ENCODE measurements at places on chromosomes 11 and 22. TPM values are rescaled to one million over a fixed set of nuclear protein-coding genes. Genes with fewer than 3 reads are reported as not detected.

The CFAP300 gene
- not detected for total RNA-seq

The DPAGT1 gene
- 79.4 TPM for total RNA-seq

The ABCG4 gene
- total RNA-seq, result 0.07 TPM

The C11orf24 gene
- 38.0 TPM for total RNA-seq

The RASSF10 gene
- total RNA-seq, result not detected

The RASL10A gene
- 0.64 TPM for total RNA-seq

The CSRP3 gene
- not detected for total RNA-seq

The NRGN gene
- total RNA-seq, result 5.4 TPM

The CELSR1 gene
- total RNA-seq, result 0.37 TPM

The CASP5 gene
- not detected for total RNA-seq

The TMEM25 gene
- total RNA-seq, result 14.1 TPM

The OR51M1 gene
- not detected for total RNA-seq

The MRGPRX2 gene
- 0.12 TPM for total RNA-seq

The CDK2AP2 gene
- total RNA-seq, result 97.9 TPM

The MS4A15 gene
- total RNA-seq, result not detected

The ACTN3 gene
- total RNA-seq, result 0.07 TPM

The PATE3 gene
- total RNA-seq, result not detected

The OTOG gene
- total RNA-seq, result not detected

The SPECC1L gene
- 41.9 TPM for total RNA-seq

The F2 gene
- not detected for total RNA-seq

The MOGAT2 gene
- not detected for total RNA-seq

The PAX6 gene
- total RNA-seq, result not detected

The EIF3M gene
- total RNA-seq, result 348 TPM

The SERPING1 gene
- 0.28 TPM for total RNA-seq

The KRTAP5-11 gene
- not detected for total RNA-seq

The TRIM51 gene
- total RNA-seq, result not detected

The PGR gene
- total RNA-seq, result not detected

The RBMXL2 gene
- total RNA-seq, result not detected

The OR4C13 gene
- total RNA-seq, result not detected

The CALCA gene
- total RNA-seq, result not detected

The INS gene
- total RNA-seq, result not detected

The MEI1 gene
- 14.2 TPM for total RNA-seq

The PATE2 gene
- not detected for total RNA-seq

The MAJIN gene
- total RNA-seq, result not detected

The CD3G gene
- 145 TPM for total RNA-seq

The AASDHPPT gene
- 45.7 TPM for total RNA-seq

The TMEM191C gene
- total RNA-seq, result 0.54 TPM

The KCNK4 gene
- 0.23 TPM for total RNA-seq

The CRY2 gene
- total RNA-seq, result 22.1 TPM

The MMP11 gene
- 0.70 TPM for total RNA-seq

The OR4S1 gene
- not detected for total RNA-seq

The SAA1 gene
- total RNA-seq, result not detected

The FGF4 gene
- total RNA-seq, result not detected

The B4GALNT4 gene
- 4.1 TPM for total RNA-seq

The MRGPRE gene
- not detected for total RNA-seq

The P2RX6 gene
- total RNA-seq, result not detected

The SCO2 gene
- total RNA-seq, result 5.3 TPM

The PGA3 gene
- not detected for total RNA-seq

The LRRC56 gene
- total RNA-seq, result 2.3 TPM

The SHANK3 gene
- 0.17 TPM for total RNA-seq
